ENCODE measurements at places on chromosomes 2 and 18.

DNA sequence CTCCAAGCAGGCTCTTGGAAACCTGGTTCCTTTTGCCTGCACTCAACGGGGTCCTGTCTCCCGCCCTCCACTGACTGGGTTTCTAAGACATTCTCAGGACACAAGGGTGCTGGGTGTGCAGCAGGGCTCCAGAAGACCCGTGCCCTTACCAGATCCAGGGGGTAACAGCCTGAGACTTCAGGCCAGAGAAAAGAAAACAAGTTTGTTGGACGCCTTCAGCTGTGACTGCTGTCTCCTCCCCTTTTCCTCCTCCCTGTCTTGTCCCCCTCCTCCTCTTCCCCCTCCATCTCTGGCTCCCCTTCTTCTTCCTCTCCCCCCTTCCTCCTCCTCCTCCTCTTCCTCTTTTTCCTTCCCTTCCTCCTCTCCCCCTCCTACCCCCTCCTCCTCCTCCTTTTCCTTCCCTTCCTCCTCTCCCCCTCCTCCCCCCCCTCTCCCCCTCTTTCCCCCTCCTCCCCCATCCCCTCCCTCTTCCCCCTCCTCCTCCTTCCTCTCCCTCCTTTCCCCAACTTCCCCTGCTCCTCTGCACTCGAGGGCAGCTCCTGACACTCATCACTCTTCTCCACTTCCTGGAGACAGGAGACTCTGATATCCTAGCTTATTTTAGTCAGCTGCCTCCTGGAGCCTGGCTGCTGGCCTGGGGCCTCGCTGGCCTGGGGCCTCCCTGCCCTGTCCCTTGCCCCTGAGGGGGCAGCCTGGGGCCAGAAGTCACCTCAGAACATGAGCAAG, 12.4 kb downstream of the ADRA2B start:
- no peak for DNase-seq

DNA sequence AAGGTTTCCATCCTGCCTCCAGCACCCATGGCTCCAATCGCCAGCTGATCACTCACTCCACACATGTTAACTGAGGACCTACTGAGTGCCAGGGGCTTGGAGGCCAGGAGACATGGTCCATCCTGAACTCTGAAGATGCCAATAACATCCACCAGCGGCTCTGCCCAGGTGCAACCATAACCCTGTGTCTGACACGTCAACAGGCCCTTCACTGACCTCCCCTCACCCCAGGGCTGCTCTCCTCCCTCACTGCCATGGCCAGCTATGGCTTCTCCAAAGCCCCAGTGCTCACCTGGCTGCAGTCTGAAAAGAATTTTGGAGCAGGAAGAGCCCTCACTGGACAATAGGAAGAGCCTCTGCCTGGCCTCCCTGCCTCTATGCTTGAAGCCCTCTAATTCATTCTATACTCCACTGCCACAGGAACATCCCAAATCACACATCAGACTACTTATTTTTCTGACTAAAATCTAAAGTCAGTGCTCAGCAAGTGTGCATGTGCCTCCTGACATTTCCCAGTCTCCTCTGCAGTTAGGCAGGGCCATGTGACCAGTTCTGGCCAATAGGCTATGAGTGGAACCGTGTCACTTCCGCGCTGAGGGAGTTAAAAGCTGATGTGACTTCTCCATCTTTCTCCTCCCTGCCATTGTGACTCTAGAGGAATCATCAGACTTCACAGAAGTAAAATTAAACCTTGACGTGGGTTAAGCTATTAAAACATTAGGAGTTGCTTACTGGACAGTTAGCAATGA, 37.2 kb downstream of the ZBTB7C start:
- DNase-seq, result no peak

GRCh38 chr18:42752916-42753315, 362.6 kb downstream of the RIT2 start:
- DNase-seq, result no peak

GRCh38 chr2:65397122-65397521, 35.3 kb downstream of the SPRED2 start:
- no peak for DNase-seq

DNA sequence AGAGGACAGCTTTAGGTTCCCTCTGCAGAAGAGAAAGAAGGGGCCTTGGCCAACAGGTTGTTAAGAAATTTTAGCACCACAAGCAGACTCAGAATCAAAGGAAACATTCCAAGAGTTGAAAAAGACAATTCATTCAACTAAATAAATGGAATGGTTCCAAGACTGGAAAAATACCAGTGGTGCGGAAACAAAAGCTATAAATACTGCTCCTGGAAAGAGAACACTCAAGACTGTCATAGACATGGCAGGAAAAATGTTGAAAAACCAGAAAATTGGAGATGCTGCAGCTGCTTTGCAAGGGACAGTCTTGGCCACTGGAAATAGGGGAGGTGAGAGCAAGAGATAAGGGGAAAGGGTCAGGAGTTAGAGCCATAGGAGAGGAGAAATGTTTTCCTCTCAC, 312.7 kb upstream of the CYRIA start:
- no peak for DNase-seq

Measured in stimulated activated CD4-positive, alpha-beta T cell treated with anti-CD3 and anti-CD28 coated beads, TNF-alpha, amount 100 ng/mL, for 48 hours (primary cell).